ENCODE measurements at places on chromosomes 16 and 17.
A peak's percentile ranks its signal among the peaks of the same experiment; 100 is the strongest.

DNA sequence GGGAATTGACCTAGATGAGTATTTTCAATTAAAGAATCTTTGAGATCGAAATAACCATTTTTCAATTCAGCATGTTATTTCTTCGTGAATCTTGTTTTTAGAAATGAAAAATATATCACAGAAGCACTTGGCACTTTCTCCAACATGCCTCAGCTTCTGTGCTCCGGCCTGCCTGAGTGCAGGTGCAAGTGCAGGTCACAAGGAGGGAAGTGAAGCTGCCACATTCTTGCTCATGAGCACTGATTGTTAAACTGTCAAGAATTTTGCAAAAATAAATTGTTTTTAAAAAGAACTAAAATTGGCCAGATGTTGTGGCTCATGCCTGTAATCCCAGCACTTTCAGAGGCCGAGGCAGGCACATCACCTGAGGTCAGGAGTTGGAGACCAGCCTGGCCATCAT lies 38.3 kb upstream of the SKAP1 start:
- no peaks in the 10 kb centered on the region for H3K36me3 ChIP-seq
- H3K4me3 ChIP-seq: no peak overlapping the region
- H3K4me1 ChIP-seq: no peaks in the 10 kb centered on the region
- no peak for DNase-seq
- no peak overlapping the region for H3K27ac ChIP-seq

DNA sequence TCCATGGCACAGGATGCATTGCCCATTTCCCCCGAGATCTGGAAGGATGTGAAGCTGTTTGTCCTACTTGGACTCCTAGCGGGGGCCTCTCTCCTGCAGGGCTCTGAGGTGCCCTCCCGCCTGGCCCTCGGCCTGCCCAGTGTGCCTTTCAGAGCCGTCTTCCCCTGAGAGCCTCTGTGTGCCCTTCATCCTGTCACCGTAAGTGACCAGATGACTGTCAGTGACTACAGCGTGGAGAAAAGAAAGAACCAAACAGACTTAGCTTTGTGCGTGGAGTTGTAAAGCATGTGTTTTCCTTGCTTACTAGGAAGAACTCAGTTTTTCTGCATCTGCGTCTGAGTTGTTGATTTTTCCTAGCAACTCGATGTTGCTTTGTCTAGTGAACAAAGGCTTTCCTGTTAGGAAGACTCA lies 56.1 kb downstream of the BANP start:
- peaks cover 50% of the 10 kb centered on the region for H3K36me3 ChIP-seq
- no peaks in the 10 kb centered on the region for H3K27me3 ChIP-seq
- no peak overlapping the region for H3K27ac ChIP-seq
- DNase-seq: no peak
- no peak overlapping the region for H3K4me3 ChIP-seq
- no peaks in the 10 kb centered on the region for H3K4me1 ChIP-seq

GRCh38 chr16:67486805-67487204 lies 3.5 kb upstream of the AGRP start:
- no peak for DNase-seq
- H3K27me3 ChIP-seq: no peaks in the 10 kb centered on the region
- H3K36me3 ChIP-seq: no peaks in the 10 kb centered on the region
- H3K27ac ChIP-seq: no peak overlapping the region
- no peak overlapping the region for H3K4me3 ChIP-seq
- H3K4me1 ChIP-seq: no peaks in the 10 kb centered on the region

DNA sequence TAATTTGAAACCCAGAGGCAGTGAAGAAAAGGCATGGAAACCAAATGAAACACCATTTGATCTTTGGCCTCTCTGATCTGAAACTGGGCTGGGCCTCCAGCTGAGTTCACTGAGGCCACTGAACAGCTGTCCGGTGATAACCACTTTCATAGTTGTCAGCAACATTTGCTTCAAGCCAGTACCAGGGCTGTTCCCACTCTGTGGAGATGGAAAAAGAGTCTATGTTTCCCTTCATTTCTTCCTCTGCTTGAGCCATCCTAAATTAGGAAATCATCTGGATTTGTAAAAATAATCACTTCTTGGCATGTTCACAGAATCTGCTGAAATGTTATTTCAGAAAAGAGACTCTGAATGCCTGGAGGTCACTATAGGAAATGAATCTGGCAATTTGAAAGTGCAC lies 119.3 kb downstream of the STX8 start:
- peak overlapping the region; percentile 43 for H3K27ac ChIP-seq
- H3K27me3 ChIP-seq: no peaks in the 10 kb centered on the region
- no peak overlapping the region for H3K4me3 ChIP-seq
- peaks cover 2% of the 10 kb centered on the region for H3K4me1 ChIP-seq

DNA sequence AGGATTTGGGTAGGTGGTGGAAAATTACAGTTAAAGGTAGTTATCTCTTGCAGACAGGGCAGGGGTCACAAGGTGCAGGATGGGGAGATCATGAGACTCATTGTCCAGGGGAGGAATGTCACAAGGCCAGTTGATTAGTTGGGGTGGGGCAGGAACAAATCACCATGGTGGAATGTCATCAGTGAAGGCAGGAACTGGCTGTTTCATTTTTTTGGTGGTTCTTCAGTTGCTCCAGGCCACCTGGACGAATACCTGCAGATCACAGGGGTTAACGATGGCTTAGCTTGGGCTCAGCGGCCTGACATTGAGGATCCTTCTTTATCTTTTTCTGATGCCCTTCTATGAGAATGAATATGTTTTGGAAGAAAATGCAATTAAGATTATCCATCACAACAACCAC lies 87.1 kb downstream of the KPNA2 start:
- no peaks in the 10 kb centered on the region for H3K27me3 ChIP-seq
- no peaks in the 10 kb centered on the region for H3K4me1 ChIP-seq
- no peak for DNase-seq
- H3K36me3 ChIP-seq: peaks cover 33% of the 10 kb centered on the region
- no peak overlapping the region for H3K4me3 ChIP-seq

GRCh38 chr16:68236826-68237242 lies 907 bp upstream of the ESRP2 start:
- H3K36me3 ChIP-seq: peaks cover 24% of the 10 kb centered on the region
- peak overlapping the region; percentile 94 for H3K27ac ChIP-seq
- H3K4me3 ChIP-seq: peak overlapping the region; percentile 66
- H3K27me3 ChIP-seq: no peaks in the 10 kb centered on the region
- no peaks in the 10 kb centered on the region for H3K4me1 ChIP-seq

DNA sequence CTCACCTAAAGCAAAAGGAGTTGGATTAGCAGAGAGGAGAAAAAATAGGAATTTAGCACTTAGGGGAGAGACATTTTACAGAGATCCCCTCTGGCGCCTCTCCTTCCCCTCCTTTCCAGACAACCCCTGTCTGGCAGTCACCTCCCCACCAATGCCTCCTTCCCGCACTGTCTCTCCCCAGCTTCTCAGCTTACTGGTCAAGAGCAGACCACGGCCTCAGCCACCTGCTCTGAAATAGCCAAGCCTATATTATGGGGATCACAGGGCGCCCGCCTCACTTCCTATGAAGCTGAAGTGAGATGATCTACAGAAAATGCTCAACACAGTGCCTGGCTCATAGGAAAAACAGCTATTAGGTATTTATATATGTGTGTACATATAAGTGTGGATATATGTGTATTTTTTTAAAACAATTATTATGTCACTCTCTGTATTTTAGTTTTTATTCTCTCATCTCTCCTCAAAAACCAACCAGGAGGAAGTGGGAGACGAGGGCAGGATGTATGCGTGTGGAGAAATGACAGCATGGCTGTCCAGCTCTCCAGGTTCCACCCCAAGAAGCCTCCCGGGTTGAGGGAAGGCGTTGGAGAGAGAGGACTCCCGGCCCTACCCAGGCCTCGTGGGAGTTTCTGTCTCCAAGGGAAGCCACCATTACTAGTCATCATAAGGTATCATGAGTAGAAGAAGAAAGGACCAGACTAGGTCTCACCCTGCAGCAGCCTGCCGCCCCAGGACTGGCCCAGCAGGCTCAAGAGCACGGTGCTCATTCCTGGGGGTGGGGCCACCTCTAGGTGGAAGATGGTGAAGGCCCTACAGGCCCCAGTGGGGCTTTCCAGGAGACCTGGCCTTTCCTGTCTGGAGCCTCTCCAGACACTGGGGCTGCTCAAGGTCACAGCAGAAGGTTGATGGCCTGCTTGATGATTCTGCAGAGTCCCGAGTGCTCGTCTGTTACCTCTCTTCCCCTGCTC lies 27.2 kb downstream of the MAP3K14 start:
- H3K4me1 ChIP-seq: peaks cover 67% of the 10 kb centered on the region
- H3K27me3 ChIP-seq: no peaks in the 10 kb centered on the region
- no peak overlapping the region for H3K4me3 ChIP-seq
- H3K36me3 ChIP-seq: peaks cover 69% of the 10 kb centered on the region
- peak overlapping the region; percentile 79 for H3K27ac ChIP-seq

DNA sequence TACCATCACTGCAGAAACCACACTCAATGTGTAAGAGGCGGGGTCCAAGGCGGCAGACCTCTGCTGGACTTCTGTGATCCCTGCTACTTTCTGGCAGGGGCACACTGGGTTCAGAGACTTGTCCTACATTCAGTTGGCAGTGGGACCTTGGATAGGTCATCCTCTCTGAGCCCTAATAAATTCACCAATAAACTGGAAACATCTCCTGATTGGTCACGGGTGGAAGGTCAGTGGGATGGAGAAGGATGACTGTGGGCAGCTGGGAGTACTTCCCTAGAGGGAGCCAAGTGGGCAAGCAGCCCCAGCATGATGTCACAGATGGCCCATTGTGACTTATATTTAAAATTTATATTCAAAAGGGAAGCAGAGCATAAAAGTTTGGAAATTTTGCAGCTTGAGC lies 49.7 kb downstream of the RNF112 start:
- no peaks in the 10 kb centered on the region for H3K27me3 ChIP-seq
- no peaks in the 10 kb centered on the region for H3K4me1 ChIP-seq
- H3K4me3 ChIP-seq: no peak overlapping the region

GRCh38 chr17:41544491-41544892 lies 16.4 kb upstream of the KRT19 start:
- peaks cover 45% of the 10 kb centered on the region for H3K27me3 ChIP-seq
- peaks cover 40% of the 10 kb centered on the region for H3K4me1 ChIP-seq
- H3K36me3 ChIP-seq: no peaks in the 10 kb centered on the region
- DNase-seq: peak; percentile 79
- H3K27ac ChIP-seq: peak overlapping the region; percentile 20
- no peak overlapping the region for H3K4me3 ChIP-seq

- no peak overlapping the region for H3K27ac ChIP-seq
- DNase-seq: peak; percentile 44
- no peaks in the 10 kb centered on the region for H3K4me1 ChIP-seq
- no peaks in the 10 kb centered on the region for H3K27me3 ChIP-seq
Measured at GRCh38 chr17:70552230-70552981, 383.1 kb downstream of the KCNJ2 start.

- no peak for DNase-seq
- H3K27me3 ChIP-seq: no peaks in the 10 kb centered on the region
- H3K36me3 ChIP-seq: no peaks in the 10 kb centered on the region
- no peaks in the 10 kb centered on the region for H3K4me1 ChIP-seq
- no peak overlapping the region for H3K4me3 ChIP-seq
Measured at GRCh38 chr17:72349491-72349995, 228.7 kb downstream of the SOX9 start.

- H3K36me3 ChIP-seq: no peaks in the 10 kb centered on the region
- no peaks in the 10 kb centered on the region for H3K27me3 ChIP-seq
- H3K4me3 ChIP-seq: no peak overlapping the region
Measured at GRCh38 chr16:68013440-68013839, 2.3 kb downstream of the DPEP2NB start.

DNA sequence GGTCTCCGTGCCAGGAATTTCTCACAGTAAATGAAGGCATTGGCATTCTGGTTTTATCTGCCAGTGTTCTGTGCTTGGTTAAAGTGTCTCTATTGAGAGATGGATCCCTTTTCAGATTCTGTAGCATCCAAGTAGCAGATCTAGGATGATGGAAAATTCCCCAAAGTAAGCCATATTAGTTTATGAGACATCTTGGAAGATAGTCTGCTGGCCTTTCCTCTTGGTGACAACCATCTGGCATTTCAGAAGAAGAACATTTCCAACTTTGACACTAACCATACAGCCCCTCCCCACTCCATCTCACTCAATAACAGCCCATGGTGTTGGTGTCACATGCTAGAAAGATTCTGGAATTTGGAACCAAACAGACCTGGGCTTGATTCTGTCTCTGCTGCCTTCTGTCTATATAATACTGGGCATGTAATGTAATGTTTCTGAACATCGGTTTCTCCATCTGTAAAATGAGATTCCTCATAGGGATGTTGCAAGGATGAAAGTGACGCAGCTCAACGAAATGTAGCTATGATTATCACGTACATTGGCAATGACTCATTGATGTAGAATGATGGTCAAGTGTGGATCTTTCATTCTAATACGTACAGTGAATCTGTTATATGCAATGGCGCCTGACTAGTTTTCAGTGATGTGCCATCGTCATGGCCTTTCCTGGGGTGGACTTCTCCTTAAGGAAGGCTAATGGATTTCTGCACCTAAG lies 32.6 kb upstream of the PIRT start:
- no peak overlapping the region for H3K27ac ChIP-seq
- no peaks in the 10 kb centered on the region for H3K36me3 ChIP-seq
- no peaks in the 10 kb centered on the region for H3K4me1 ChIP-seq
- H3K4me3 ChIP-seq: no peak overlapping the region
- H3K27me3 ChIP-seq: no peaks in the 10 kb centered on the region

DNA sequence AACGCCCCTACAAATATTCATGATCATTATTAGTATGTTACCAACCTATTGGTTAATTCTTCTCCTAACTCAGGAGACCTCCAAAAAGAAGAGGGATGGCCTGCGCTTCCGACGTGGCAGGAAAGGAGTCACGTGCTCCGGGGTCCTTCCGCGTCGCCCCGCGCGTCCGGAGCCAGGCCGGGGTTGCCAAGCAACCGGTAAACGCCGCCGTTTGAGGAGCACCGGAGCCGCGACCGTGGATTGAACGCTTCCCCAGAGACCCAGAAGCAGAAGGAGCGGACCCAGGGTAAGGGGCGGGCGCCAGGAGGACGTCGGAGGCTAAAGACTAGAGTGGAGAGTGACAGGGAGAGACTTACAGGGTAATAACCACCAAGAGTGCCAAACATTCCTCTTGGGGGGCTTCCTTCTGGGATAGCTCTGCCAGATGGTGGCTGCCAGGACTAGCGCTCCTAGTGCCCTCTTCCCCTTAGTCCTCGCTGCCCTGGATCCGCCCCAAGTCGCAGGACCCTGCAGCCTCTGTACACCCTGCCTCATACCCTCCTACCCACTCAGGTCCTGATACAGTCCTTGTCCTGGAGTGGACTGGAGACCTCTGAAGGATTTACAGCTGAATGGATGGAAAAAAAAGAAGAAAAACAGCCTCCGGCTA lies at the start of gene DNAI2:
TSS of gene DNAI2 (plus strand) at position 175 of the 649 bp plus-strand sequence. CDS start 7,584 bp downstream, outside the sequence.
- no peak for DNase-seq
- H3K27ac ChIP-seq: no peak within 1 kb of the TSS
- no peaks in the 10 kb centered on the region for H3K36me3 ChIP-seq
- H3K27me3 ChIP-seq: no peaks in the 10 kb centered on the region

- peaks cover 2% of the 10 kb centered on the region for H3K27me3 ChIP-seq
- H3K4me3 ChIP-seq: no peak overlapping the region
Measured at GRCh38 chr17:76888661-76889060, 20.5 kb downstream of the MGAT5B start.
